NCI-H1436 (cell line): ENCODE measurements at places on chromosomes 3 and 15.

- no peak for DNase-seq
Observed at GRCh38 chr3:99128235-99128634, 226.7 kb upstream of the DCBLD2 start.

DNA sequence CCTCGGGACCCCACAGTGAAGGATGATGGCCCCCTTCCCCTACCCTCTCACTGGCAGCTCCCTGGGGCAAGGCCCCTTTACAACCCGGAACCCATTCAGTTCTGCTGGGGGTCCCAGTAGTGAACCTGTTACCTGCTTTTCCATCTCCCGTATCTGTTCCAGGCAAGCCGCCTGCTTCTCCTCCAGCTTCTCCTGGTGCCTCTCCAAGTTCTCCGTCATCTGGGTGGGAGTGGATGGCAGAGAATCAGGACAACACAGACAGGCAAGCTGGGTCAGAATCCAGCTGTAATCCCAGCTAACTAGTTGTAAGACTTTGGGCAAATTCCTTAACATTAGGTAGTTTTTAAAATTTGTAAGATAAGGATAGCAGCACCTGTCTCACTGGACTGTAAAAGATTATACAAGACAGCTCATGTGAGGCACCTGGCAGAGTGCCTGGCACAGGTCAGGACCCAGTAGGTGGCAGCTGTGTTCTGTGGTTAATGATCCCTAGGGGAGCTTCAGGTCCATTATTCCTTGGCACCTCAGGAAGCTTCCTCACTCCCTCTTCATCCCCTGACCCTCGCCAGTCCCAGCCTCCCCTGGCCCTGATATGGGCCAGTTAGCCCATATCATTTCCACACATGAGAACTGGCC is 6.4 kb upstream of the ANKRD63 start:
- DNase-seq, result no peak

- DNase-seq, result no peak
Observed at GRCh38 chr15:39181940-39182339, 398.9 kb upstream of the THBS1 start.

GRCh38 chr3:156445117-156446090 is 109.5 kb downstream of the SSR3 start:
- no peak for DNase-seq

GRCh38 chr3:39126532-39127071 is 19.1 kb downstream of the TTC21A start:
- no peak for DNase-seq

- DNase-seq, result no peak
Observed at GRCh38 chr3:127450331-127450730, 140.2 kb downstream of the TPRA1 start.

- no peak for DNase-seq
Observed at GRCh38 chr3:46947546-46947901, 29.0 kb downstream of the CCDC12 start.

GRCh38 chr15:86912661-86913060 is 833.0 kb downstream of the AGBL1 start:
- DNase-seq, result no peak

GRCh38 chr15:37080261-37080921 is 20.0 kb downstream of the MEIS2 start:
- no peak for DNase-seq

- DNase-seq, result no peak
Observed at GRCh38 chr3:71269906-71270305, 313.6 kb downstream of the FOXP1 start.

DNA sequence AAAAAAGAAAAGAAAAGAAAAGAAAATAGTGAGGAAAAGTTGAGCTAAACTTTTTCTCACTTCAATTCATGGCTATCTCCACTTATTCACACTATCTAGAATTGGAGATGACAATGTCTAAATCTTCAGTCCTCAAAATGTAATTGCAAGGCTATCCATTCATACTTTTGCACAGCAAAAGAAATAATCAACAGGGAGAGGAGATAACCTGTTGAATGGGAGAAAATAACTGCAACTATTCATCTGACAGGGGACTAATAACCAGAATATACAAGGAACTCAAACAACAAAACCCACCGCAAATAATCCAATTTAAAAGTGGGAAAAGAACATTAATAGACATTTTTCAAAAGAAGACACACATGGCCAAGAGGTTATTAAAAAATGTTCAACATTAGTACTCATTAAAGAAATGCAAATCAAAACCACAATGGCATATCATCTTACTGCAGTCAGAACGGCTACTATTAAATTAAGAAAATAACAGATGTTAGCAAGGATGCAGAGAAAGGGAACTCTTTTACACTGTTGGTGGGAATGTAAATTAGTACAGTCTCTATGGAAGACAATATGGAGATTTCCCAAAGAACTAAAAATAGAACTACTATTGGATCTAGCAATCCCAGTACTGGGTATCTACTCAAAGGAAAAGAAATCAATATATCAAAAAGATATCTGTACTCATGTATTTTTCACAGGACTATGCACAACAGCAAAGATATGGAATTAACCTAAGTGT is 73.5 kb upstream of the PPIB start:
- DNase-seq, result no peak

DNA sequence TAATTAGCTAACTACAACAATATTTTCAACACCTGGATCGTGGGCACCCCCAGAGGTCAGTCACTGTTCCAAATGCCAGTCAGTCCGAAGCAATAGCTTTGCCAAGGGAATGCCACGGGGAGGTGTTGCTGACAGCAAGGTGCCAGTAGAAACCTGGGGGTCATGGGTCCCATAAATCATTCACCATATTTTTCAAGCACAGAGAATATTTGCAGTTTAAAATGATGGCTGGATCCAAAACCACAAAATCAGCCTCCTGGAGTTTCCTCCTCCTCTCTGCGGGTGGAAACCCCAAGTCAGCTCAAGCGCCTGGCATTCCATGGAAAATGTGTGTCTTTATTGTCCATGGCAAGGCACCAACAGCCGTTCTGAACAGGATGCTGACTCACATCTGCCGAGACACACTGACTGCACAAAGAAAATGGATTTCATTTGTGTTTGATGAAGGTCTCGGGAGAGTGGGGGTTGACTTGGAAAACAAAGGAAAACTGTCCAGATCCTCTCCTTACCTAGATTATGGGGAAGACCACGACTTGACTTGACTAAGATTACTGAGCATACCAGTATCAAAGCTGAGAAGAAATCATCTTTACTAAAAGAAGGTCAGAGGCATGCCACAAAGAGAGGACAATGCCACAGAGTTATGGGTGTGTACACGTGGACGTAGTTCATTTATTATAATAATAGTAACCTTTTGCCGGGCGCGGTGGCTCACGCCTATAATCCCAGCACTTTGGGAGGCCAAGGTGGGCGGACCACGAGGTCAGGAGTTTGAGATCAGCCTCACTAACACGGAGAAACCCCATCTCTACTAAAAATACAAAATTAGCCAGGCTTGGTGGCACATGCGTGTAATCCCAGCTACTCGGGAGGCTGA is 26.4 kb downstream of the ANXA2 start:
- no peak for DNase-seq

DNA sequence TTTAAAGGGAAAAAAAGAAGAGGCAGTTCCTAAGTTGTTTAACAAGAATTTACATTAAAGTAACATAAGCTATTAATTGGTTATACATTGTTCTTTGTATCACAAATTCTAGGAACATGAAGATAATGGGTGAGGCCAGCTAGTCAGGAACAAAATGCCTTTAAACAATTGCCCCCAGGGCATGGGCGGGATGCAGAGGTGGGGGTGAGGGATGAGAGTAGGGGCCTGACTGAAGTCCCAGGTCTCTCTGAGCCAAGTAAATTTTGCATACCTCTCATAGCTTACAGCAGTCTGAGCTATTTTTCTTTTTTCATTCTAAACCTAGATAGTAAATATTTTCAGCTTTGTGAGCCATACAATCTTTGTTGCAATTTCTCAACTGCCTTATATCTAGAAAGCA is 77.8 kb upstream of the RNU6-1 start:
- DNase-seq, result no peak

DNA sequence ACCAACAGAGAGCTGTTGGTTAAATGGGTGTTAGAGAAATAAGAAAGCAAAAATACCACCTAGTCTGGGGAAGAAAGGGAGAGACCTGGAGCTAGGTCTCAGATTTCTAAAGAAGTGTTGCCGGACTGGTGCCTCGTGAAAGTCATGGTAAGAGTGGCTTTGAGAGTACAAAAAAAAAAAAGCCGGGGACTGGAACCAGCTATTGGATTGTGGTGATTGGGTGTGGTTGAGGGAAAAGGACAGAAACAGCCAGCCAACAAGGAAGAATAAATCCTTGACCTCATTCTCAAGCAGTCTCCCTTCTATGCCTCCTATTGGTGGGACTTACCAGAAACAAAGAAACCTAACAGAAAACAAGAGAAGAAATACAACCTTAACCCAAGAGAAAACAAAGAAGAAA is 346.4 kb upstream of the KCNMB2 start:
- no peak for DNase-seq

DNA sequence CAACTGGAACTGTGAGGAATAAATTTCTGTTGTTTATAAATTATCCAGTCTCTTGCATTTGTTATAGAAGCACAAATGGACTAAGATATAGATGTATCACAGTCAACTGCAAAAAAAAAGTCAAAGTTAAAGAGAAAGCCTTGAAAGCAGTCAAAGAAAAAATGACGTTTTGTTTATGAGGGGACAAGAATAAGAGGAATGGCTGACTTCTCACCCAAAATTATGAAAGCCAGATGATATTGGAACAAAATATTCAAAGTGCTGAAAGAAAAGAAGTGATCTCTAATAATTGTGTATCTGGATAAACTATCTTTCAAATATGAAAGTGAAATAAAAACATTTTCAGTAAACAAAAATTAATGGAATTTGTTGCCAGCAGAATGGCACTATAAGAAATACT is 171.8 kb upstream of the IGF1R start:
- DNase-seq, result no peak

- DNase-seq, result no peak
Observed at GRCh38 chr3:38006031-38006430, 15.4 kb downstream of the VILL start.

DNA sequence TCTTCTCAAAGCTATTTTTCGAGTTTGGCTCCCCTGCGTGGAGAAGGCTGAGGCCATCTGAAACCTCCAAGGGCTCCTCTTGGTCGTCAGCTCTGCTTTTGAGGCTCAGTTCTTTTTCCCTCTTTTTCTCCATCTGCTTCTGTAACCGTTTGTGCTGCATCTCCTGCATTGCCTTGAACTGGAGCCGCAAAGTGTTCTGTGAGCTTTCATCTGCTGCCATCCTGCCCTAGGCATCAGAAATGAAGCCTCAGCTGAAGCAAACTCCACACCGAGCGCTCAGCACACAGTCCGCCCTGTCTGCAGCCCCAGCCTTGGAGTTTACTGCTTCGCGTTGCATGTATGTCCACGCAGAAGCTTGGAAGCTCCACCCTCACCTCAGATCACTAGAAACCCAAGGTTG is 14.9 kb downstream of the CCDC13 start:
- DNase-seq, result no peak

- no peak for DNase-seq
Observed at GRCh38 chr3:188365184-188365583, 211.2 kb downstream of the LPP start.

DNA sequence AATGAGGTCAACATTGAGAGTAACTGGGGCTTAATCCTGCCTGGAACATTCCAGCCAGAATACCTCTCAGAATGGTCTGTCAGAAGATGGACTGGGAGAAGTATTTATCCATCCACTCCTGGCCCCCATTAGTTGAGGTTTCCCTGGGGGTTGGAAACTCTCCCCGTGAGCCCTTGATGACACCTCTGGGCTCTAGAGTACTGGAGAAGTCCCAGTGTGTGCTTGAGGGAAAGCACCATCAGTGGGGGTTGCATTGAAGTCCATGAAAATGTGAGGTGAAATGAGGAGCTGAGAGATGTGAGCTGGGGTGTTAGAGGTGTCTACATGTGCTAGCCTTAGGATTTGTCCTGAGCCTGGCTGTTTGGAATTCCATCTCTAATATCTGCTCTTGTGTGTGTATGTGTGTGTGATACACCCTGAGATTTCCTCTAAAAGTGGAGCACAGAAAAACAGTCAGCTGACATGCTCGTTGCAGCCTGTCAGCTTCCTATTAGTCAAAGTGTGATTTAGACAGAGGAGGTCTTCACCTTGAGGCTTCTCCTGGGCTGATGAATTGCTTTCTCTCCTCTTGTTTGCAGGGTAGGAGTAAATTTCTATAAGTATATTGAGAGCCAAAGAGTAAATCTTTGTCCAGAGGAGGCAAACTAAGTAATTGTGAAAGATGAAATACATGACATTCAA is 67.6 kb downstream of the NR1D2 start:
- DNase-seq, result no peak

DNA sequence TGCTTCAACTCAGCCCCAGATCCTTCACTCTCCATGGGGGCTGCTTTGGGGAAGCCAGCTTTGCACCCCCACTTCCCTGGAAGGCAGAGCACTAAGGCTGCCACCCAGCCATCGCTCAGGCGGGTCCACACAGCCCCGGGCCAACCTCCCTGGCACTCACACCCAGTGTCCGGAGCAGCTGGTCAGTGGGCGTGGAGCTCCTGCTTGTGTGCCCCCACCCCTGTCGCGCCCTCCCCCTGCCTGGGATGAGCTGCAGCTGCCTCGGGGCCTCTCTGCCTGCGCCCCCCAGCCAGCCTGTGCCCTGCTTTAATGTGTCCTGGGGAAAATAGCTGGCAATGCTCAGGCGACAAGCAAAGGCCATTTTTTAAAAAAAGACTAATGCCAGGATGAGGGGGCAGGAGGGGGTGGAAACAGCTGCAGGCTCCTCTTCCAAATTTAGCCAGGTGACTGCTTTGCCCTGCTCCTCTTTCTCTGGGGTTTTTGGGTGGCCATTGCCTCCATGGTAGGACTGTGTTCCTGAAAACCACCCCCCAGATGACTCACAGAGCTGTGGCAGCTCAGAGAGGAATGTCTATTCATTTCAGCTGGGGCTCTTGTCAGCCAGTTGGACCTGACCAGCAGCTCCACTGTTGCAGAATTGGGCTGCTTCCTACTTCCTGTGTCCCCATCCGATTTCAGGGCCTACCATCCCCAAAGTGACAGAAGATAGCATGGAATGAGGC is 65.0 kb downstream of the CEMIP start:
- DNase-seq, result no peak

DNA sequence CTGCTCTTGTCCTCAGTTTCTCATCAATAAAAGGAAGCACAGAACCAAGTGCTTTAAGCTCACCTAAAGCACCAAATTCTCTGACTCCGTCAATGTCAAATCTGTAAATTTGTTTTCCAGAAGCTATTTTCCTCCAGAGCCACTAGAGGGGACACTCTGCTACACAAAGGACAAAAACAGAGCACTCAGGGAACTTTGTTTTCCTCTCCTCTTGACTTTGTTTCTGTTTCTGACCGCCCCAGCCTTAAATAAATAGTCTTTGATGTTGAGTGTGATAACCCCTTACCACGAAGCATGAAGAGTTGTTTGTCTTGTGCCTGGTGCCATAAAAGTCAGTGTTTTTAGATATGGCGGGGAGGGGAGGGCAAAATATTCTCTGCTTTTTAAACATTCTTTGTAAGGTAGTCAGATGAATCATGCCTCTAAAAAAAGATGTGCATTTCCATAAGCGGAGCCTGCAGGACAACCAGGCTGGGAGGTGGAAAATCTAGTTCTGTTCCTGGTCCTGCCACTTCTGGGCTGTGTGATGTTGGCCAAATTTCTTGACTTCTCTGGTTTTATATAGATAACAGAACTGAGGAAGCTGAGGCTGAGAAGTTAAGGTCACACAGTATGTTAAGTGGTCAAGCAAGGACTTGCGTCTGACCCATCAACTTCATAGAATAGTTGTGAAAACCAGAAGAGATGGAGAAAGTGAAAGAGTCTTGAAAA is 7.3 kb upstream of the ZBTB38 start:
- DNase-seq, result peak; percentile 38
